Activated naive CD8-positive, alpha-beta T cell treated with anti-CD3 and anti-CD28 coated beads, Interleukin-2, amount 10 ng/mL, durations not matched to agents 7 days and 5 days (primary cell): ENCODE measurements at places on chromosomes 13 and 19. TPM values are rescaled to one million over a fixed set of nuclear protein-coding genes. Genes with fewer than 3 reads are reported as not detected.

Gene ZNF560
- total RNA-seq: 0.33 TPM

Gene MAMSTR
- 2.1 TPM for total RNA-seq

Gene PCDH8
- total RNA-seq: not detected

Gene UBL3
- total RNA-seq: 20.5 TPM

Gene CYP2A7
- total RNA-seq: not detected

Gene ADGRE1
- 0.83 TPM for total RNA-seq

Gene UNC13A
- total RNA-seq: 0.25 TPM

Gene DPF1
- total RNA-seq: 0.14 TPM

Gene LYPD5
- 2.0 TPM for total RNA-seq

Gene ACER1
- 0.55 TPM for total RNA-seq

Gene CAMSAP3
- 0.50 TPM for total RNA-seq

Gene JOSD2
- total RNA-seq: 31.5 TPM

Gene CEACAM6
- not detected for total RNA-seq

Gene ARHGEF1
- 824 TPM for total RNA-seq

Gene SSC5D
- total RNA-seq: 0.86 TPM

Gene ZNF763
- 6.1 TPM for total RNA-seq

Gene PODNL1
- 1.4 TPM for total RNA-seq

Gene VSTM1
- not detected for total RNA-seq
